ENCODE measurements at places on chromosomes 16 and 17.

- no peak for DNase-seq
Measured at GRCh38 chr16:89352091-89352681, 134.7 kb downstream of the ZNF778 start.

DNA sequence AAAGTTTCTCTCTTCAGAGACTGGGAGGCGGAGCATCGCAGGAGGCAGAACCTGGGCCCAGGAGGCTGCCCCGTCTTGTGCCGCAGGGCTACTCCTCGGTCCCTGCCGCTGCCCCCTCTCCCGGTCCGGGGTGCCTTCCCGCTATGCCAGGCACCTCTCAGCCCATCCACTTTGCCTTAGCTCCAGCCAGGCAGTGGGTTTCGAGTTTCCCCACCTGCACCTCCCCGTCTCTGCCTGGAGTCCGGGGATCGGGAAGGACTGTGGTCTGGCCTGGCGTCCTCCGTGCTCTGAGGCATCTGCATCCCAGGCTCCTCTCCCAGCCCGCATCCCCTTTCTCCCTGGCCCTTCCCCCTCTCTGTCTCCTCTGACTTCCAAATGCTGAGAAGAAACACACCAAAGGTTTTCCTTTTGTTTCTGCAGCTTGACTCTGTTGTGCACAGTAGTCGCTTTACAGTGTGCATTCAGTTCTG, 26.8 kb upstream of the PIK3R6 start:
- DNase-seq, result no peak

GRCh38 chr17:71118039-71118438, 948.7 kb downstream of the KCNJ2 start:
- no peak for DNase-seq

GRCh38 chr16:17460890-17461289, 9.9 kb downstream of the XYLT1 start:
- no peak for DNase-seq

GRCh38 chr16:76441391-76441790, 164.2 kb downstream of the CNTNAP4 start:
- DNase-seq, result no peak

DNA sequence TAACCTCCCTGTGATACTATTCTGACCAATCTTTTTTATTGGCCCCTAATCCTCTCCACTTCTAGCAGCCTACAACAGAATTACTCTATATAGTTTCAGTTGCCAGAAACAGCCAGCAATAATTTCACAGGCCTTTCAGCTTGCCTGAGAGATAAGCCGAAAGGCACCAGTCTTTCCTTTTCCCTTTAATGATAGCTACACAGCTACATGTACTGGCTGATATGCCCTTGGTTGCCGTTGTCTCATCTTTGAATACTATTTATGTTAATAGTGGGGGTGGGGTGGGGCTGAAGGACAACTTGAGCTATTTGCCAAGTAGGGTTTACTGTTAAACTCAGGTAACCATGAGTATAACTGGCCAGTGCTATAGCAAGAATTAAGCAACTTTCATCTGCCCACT, 35.8 kb upstream of the RASL10B start:
- DNase-seq, result no peak

DNA sequence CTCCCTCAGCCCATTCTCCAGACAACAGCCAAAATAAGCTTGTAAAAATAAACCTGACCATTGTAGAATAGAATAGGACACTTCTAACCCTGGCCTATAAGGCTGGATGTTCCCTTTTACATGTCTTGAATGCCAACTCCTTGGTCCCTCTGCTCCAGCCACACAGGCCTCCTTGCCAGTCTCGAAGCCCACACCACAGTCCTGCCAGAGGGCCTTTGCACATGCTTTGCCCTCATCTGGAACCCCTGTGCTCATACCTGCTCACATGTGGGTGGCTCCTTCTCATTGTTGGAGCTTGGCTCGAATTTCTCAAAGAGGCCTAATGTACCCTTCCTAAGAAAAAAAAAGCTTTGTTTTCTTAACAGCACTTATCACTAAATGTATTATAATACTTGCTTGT, 5.4 kb upstream of the SLC12A3 start:
- no peak for DNase-seq

GRCh38 chr17:37273409-37274051, 102.3 kb upstream of the C17orf78 start:
- peak; percentile 40 for DNase-seq

- DNase-seq, result no peak
Measured at GRCh38 chr17:67390006-67390645, 13.0 kb downstream of the PITPNC1 start.

- no peak for DNase-seq
Measured at GRCh38 chr17:40903129-40903847, 18.2 kb upstream of the KRT20 start.

DNA sequence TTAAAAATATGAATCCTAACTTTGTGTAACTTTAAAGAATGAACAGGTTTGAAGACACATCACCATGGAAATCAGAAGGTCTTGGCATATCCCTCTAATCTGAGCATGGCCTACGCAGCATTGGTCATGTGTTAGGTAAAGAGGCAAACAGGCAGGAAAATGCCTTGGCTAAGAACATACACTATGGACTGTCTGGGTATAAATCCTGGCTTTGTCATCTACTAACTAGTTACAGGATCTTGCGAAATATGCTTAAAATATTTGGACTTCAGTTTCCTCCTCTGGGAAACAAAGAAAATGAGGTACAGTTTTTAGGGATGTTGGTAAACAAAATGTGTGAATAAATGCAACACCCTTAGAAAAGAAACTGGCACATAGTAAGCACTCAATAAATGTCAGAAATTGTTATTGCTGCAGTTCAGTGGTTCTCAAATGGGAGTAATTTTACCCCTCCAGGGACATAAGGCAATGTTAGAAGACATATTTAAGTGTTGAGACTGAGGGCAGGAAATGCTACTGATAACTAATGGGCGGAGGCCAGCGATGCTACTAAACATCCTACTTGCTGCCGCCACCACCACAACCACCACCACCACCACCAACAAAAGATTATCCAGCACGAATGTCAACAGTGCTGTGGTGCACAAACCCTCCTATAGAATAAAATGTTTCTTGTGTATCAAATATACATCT, 770.8 kb upstream of the SOX9 start:
- no peak for DNase-seq

DNA sequence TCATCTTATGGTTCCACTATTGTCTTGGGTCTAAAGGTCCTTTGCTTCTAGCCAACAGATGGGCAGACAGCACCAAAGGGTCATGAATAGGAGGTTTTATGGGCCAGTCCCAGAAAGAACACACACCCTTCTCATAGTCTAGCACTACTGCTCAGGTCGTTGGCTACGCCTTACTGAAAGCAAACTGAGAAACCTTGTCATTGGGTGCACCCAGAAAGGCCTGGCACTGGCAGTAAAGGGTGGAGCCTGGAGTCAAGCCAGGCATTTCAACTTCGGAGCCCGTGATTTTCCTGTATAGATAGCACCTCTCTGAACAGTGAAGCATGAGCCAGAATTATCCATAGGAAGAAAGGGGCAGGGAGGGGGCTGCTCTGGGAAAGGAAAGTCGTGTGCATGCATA, 74.9 kb downstream of the VAT1L start:
- no peak for DNase-seq

- no peak for DNase-seq
Measured at GRCh38 chr16:85389679-85390470, 223.2 kb upstream of the GSE1 start.

- DNase-seq, result no peak
Measured at GRCh38 chr17:36942019-36942599, 4.8 kb downstream of the LHX1 start.
